ENCODE measurements at places on chromosomes 1 and 21.

DNA sequence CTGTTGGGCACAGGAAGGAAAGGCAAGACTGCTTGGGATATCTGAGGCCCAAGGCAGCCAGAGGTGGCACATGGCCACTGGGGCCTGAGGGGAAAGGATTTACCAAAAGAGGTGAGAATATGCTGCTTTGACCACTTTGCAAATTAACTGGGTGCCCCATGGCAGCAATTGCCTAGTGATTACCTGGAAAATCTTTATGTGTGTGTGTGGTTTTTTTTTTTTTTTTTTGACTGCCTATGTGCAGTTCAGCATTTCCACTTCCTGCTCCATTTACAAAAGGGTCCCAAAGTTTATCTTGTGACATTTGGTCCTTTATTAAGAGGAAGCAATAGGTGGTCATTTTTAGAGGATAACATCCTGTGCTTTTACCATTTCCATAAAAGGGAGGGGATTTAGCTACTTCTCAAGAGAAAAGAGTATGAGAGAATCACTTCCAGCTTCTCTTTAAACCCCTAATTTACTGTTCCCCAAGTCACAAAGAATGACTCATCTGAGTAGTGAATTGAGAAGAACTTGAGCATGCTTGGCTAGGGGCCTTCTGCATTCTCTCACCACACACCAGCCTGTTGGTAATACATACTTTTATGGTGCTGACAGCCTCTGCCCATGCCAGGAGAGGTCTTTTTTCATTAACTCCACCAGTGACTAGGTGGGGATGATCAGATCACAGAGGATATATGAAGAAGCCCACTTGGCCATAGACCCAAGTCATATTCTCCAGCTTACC, 52.1 kb downstream of the SYDE2 start:
- DNase-seq, result no peak

- no peak for DNase-seq
Measured at GRCh38 chr1:207649210-207649753, 4.3 kb downstream of the CR1L start.

- DNase-seq, result peak; percentile 69
Measured at GRCh38 chr1:160739098-160739511, at the start of gene SLAMF7. TSS of gene SLAMF7 (plus strand) at chr1:160739247. CDS start at chr1:160739302, 55 bp downstream.

- DNase-seq, result no peak
Measured at GRCh38 chr1:177138347-177138746, 26.2 kb downstream of the ASTN1 start.

DNA sequence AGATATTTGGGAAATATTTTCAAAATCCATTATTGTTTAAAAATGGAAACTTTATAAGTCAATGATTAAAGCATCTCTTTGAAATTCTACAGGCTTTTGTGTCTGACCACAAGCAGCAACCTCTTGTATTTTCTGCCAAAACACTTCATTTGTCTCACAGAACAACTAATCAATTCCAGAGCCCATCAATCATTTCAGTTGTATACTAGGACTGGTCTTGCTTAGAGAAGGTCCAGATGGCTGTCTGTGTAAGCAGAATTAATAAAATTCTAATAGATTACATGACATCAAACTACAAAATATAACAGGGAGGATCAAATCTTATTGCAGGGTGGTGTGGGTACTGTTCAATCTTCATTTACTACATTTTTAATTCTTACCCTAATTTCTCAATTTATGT, 76.4 kb downstream of the ACBD6 start:
- no peak for DNase-seq

DNA sequence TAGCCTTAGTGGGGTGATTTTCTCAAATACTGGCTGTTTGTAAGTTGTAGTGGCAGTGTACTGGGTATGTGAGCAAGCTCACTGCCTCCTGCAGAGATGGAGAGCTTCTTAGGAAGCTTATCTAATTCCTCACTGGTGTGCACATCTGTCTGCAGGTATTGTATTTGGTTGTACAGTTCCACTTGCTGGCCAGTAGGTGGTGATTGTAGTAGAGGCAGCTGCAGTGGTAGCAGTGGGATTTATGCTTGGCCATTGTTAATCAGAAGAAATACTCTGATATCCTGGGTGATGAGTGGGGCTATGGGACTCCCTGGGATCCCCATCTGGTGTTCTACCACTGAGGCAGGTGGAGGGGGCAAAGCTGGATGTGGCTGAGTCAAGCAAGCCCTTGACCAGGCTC, 276.1 kb upstream of the SPAG17 start:
- no peak for DNase-seq

DNA sequence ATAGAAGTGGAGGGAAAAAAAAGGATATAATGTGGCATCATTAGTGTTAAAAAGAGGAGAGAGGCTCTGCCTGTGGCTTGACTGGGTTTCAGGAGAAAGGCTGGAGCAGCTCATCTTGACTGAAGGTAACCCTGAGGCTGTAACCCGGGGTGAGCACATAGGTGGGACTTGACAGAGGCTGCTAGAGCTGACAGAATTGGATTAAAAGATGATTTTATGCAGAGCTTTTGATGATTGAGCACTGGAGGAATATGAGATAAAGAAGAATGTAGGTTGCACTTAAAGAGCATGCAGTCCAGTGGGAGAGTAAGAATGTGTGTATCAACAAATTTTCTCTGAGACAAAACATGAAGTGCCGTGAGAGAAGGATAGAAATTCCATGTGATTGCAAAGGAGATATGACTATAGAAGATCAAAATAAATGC, 17.3 kb downstream of the LAMC1 start:
- DNase-seq, result no peak

DNA sequence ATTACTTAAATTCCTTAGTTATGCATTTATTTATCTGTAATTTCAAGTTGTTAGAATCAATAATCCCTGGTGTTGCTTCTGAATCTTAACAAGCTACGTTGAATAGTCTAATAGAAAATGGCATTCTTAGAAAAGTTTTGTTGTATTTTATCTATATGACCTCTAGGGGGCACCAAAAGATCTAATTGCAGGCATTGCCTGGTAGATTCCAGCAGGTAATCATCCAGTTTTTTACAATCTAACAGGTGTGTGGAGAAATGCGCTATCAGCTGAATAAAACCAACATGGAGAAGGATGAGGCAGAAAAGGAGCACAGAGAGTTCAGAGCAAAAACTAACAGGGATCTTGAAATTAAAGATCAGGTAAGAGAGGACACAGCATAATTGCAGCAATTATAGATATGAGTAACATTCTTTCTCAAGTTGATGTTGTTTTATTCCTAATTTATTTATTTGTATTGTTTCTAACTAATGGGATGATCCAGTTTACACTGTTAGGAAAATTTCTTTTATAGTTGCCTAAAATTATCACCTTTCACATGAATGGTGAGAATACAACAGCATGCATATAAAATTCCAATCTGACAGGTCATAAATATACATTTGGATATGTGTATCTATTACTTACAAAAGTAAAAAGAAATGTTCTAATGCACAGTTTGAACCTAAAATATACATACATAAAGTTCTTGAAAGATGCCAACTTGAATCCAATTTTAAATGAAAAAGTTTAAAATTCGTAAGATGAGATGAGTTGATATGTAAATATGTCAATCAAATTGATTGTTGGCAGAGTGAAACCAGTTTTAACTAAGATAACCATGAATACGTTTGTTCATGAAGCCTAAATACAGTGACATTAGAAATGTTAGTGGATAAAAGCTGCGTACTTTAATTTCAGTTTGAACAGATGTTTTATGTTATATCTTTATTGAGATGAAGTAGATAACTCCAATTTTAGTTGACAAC, 88.4 kb downstream of the SDCCAG8 start:
- DNase-seq, result peak; percentile 64

DNA sequence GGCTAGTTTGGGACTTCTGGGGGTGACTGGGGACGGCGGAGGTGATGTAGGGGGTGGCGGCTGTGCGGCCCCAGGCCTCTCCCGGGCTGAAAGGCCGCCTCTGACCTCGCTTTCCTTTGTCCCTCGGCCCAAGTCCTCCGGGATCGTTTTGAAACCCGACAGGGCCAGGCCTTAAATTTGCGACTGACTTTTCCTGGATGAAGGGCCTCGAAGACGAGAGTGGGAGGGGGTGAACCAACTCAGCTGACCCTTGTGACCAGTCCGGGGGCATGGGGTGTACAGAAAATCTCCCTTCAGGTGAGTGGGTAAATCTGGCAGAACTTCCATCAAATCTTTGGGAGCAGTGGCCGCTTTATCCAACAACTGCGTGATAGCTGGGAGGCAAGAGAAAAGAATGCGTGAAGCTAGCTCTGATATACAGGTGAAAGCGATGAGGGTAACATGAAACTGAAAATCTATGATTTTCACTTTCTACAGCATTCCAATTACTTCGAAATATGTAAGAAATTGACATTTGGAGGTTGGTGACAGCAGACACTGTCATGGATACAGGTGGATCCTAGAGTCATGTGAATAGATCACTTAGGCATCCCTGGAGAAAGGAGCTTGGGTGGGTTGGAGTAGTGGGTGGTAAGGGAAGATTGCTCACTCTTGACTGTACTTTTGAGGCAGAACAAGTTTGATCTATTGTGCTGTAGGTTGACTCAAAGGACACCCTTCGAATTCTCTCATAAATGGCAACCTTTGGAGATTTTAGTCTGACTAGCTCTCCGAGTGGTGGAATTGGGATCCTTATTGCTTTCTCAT, 885 bp downstream of the AHCYL1 start:
- no peak for DNase-seq

GRCh38 chr1:167685844-167686243, 35.9 kb upstream of the MPZL1 start:
- DNase-seq, result no peak

DNA sequence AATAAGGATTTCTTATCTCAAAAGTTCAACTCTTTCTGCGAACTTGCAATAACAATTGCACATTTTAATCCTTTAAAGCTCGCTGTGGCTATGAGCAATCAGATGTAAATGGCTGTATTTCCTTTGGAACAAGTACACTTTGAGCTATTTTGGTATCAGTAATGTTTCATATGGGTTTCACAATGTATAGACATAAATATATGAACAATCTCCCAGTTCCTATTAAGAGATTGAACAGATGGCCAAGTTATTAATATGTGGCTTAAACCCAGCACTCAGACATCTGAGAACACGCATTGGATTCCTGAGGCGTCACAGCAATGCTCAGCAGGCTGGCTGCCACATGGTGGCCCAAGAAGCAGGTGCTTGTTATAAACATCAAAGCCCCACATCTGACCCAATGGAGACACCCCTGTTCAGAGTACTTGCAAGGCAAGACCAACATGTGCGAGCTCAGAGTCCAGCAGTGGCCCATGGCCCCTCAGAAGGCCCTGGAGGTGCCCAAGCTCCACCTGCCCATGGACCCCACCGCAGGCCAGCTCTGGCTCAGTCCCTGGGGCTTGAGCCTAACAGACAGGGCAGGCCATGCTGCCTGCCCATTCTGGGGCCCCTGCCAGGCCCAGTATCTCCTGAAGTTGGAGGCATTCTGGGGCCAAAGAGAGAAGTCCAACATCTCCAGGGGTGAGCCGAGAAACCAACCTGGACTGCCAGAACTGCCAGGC, 23.7 kb downstream of the PSMG1 start:
- no peak for DNase-seq

DNA sequence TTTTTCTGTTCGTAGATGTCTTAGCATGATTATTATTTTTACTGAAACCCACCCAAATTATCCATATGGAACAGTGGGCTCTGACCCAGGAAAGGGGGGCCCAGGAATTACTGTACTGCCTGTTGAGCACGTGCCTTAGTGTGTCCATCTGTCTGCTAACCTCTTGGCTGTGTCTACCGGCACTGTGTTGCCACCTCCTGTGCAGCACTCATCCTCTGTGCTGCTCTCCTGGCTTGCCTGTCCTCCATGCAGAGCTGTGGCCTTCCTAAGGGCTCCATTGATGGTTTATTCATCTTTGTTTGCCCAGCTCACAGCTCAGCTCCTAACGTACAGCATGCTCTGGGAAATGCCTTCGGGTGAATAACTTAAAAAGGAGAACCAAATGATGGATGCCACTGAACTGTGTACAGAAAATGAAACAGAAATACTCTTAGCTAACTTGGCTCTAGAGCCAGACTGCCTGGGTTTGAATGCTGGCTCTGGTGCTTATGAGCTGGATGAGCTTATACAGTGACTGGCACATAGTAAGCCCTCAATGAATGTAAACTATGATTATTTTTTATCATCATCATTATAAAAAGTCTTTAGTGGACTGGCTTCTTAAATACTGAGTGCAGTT, 11.4 kb upstream of the RPTN start:
- DNase-seq, result no peak

DNA sequence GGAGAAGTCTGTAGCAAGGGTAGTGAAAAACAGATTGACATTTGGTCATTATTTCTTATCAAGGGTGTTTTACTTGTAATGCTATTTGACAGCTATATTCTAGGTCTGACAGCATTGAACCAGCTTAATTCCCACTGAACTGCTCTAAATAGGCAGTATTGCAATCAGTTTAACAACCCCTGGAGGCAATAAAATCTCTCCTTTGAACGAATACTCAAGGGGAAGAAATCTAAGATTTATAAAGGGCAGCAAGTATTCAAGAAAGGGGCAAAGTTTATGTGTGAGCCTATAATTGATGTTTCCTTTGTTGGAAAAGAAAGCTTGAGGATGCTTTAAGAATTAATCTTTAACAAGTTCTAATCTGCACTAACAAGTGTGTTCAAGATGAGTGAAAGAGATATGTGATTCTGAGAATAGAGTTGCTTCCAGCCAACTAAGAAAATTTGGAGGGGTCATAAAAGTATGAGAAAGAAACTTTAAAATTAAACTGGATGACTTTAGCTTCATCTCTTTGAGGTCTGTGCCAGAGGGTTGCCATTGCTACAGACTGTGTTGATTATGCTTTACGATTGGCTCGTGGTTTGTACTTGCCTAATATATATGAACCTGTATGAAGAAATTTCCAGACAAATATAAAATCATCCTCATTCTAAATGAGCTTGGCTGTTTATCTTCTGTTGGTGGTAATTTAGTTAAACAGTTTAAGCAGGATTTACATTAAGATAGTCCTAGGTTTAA, 72.5 kb downstream of the ZNF326 start:
- DNase-seq, result no peak

GRCh38 chr21:19950347-19950746, 1047.9 kb upstream of the NCAM2 start:
- DNase-seq, result no peak

Data from CD4-positive, alpha-beta T cell treated with Interleukin-2 at 100 ng/mL for 4 hours (primary cell).